ENCODE measurements at places on chromosomes 3 and 15.

DNA sequence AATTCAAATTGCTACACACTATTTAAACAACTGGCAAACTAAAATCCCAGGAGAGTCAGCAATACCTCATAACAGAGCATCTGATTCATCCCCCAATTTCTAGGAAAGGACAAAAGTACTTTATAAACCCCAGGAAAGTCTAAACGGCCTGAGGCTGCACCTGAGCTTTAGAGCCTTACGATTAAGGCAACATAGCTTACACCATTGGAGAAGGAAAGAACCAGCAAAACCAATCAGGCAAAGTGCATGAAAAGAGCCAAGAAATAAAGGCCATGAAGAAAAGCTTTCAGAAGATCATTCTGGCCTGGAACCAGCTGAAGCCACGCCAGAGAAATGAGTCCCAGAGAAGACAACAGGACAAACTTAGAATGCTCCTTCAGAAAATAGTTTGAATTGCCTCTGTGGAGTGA lies 48.1 kb downstream of the PTPN9 start:
- peak; percentile 52 for DNase-seq

DNA sequence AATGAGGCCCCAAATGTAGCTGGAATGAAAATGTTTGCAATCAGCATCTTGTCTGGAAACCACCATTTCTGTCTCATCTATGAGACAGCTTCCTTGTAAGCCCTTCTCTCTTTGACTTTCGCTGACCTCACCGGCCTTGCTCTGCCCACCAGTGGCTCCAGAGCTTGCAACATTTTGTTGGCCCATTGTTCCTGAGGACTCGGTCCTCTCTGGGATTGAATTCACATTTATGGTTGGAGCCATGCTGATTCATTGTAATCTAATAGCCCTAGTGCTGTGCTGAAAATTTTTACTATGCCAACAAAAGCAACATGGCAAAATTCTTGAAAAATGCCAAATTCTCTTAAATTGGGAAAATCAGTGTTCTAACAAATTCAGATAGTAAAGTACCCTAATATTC lies 37.2 kb downstream of the ABHD5 start:
- peak; percentile 3 for DNase-seq

- no peak for DNase-seq
These were observed 16.6 kb downstream of the ANKRD28 start for GRCh38 chr3:15781131-15781530.

DNA sequence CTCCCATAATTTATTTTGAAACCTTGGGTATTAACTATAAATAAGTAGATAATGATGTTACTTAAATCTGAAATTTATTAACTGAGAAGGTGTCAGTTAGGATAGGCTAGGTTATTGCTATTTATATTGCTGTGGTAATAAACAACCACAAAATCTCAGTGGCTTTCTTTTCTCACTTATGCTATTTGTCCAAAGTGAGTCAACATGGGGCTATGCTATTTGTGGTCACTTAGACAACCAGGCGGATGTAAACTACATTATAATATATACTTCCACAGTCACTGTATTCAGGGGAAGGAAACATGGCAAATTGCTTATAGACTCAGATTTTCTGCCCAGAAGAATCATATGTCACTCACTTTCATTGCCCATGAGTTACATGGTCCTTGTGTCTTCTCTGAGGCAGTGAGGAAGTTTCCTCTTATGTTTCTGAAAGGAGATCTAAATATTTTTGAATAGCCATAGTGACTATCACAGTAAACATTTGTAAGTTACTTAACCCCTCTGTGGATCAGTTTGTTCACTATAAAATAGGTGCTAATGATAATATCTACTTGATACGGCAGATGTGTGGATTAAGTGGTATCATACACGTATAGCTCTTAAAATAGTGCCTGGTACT lies 19.8 kb downstream of the HMG20A start:
- peak; percentile 48 for DNase-seq

DNA sequence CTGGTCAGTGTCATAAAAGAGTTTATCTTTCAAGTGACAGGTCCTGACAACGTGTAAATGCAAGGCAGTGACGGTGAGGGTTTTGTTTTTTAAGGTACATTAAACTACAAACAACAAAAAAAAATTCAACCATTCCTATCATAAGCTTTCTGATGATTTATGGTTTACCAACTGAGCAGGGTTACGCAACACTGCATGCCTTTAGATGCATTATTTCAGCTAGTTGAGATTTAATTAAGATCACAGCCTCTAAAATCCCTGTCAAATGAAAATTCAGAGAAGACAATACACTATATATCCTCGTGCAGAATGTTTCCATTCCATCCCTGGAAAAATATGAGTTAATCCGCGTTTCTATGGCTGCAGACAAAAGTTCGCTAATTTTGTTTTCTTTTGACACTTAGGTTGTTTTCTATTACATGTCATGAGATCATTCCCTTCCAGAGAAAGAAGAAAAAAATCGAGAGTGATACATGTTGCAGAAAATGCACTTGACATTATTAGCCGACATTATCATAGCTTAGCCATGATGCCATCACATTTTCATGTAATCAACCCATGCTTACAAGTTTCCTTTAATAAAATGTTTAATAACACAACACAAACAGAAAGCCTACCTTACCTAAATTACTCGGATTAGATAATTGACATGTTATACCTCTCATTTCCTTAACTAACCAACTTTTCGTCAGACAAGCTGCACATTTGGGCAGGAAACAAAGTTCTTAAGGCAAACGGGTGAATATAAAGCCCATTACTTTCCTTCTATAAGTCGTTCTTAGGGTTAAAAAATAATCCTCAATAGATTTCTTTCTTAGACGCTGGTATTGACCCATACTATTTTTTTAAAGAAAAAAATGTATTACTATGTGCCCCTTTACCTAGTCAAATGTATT lies 521.2 kb downstream of the FOXP1 start:
- DNase-seq: no peak

DNA sequence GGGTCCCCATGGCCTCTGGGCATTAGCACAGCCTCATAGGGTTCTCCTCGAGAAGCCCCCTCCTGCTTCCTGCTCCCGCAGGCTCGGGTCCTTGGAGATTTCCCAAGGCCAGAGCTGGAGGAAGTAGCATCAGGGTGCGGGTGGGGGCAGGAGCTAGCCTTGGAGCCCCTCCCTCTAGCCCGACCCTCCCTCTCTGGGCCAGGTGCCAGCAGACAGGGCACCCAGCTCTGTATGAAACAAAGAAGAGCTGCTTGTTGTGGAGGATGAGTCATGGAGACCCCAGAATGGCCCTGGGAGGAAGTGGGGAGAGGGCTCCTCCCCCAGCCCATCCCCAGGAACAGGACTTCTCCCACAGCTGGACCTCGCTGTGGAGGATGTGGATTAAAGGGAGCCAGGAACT lies 29.2 kb downstream of the EPHB3 start:
- DNase-seq: no peak

DNA sequence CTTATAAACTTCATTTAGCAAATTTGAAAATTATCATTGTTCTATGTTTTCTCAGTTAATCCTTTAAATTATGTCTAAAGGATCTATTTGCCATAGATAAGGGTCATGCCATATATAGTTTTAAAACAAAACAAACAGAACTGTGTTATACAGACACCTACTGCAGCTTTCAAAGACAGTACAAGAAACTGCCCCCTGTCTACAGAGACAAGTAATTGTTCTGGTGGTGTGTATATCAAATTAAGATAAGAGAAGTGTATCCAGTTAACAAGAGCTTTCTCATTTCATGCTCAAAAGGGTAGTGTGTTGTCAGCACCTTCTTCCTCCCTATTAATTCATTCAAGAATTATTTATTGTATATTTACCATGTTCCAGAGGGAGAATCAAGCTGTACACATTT lies 201.2 kb downstream of the FMN1 start:
- peak; percentile 11 for DNase-seq

DNA sequence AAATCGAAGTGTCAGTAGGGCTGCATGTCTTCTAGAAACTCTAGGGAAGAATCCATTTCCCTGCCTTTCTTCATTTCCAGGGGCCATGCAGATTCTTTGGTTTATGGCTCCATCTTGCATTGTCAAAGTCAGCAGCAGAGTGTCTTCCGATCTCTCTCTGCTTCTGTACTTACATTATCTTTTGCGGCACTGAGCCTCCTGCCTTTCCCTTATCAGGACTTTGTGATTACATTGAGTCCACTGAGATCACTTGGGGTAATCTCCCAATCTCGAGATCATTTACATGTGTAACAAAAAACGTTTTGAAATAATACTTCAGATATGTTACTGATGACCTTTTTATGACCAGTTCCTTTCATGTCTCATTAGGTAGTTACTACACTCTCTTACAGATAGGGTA lies 695.9 kb downstream of the NSUN3 start:
- no peak for DNase-seq

GRCh38 chr3:114115143-114115542 lies 58.6 kb downstream of the QTRT2 start:
- DNase-seq: peak; percentile 27

DNA sequence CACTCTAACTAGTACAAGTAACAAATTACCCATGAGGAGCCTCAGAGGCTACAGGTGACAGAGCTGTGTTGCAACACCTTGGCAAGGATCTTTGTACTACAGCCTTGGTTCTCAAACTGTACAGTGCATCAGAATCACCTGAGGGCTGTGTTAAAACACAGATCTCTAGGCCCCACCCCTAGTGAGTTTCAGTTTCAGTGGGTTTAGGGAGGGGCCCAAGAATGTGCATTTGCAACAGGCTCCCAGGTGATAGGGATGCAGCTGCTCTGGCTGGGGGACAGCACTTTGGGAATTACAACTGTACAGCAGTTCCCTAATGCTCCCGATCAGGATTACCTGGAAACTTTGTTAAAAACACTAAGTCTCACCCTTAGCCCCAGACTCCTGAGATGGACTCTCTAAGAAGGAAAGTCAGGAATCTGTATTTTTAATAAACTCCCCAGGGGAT lies 66.1 kb upstream of the NR2F2 start:
- no peak for DNase-seq

DNA sequence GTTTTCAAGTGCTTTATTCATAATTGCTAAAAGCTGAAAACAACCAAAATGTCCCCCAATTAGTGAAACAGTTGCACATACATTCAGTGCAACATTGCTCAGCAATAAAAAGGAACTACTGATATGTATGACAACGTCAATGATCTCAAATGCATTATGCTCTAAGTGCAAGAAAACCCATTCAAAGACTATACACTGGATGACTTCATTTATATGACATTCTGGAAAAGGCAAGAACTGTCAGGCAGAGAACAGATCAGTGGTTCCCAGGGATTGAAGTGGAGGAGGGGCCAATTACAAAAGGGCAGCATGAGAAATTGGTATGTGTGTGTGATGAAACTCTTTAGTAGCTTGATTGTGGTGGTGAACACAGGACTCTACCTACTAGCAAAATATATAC lies 585.6 kb downstream of the TBL1XR1 start:
- no peak for DNase-seq

GRCh38 chr15:74793135-74794028 lies 11.5 kb downstream of the CSK start:
- no peak for DNase-seq

DNA sequence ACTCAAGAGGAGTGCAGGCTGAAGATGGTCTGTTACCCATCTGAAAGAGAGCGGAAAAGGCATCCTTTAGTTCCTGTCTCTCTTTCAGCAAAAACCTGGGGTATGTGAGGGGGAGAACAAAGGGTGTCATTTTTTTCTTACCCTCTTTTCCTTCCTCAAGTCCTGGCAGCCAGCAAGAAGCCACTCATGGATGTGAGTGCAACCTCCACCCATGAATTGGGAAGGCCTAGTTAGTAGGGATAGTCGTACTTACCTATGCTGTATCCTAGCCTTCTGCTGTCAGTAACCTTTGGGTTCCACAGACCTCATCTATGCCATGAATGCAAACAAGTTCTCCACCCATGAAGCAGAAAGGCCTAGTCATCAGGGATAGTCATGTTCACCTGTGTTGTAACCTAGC lies 472.8 kb downstream of the ZIC1 start:
- DNase-seq: no peak

- no peak for DNase-seq
These were observed 7.6 kb downstream of the NR1D2 start for GRCh38 chr3:23952646-23953045.

DNA sequence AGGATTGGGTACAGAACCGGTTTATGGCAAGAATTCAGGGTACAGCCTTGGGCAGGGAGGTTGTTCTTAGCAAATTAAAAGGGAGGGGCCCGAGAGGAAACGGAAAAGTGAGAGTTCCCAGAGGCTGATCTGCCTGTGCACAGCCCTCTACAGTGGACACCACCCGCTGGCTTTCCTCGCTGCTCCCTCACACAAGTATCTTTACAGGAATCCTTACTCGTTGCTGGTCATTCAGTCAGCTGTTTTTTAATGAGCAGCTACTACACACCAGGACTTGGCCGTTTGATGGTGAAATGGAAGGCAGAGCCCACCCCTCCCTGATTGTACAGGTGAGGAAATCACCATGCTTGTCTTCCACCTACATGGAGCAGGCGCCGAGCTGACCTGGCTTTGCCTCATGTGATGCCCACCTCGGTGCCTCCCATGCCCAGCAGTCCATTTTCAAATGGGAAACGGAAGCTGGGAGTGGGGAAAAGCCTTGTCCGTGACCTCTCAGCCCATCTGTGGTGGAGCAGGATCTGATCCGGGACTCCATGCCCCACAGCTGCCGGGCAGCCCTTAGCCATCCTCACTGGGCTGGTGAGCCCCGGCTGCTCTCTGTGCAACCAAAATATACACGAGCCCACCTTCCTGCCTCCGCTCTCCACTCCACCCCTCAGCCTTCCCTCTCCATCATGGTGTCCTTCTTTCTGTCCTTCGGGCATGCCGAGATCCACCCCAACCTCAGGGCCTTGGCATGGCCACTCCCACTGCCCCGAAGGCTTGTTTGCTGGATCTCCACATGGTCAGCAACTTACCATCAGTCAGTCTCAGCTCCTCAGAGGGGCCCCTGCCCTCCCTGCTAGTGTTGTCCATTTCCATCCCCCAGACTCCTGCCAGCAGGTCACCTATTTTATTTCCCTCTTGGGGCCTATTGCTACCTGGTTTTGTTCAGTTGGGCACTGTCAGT lies 33.3 kb upstream of the FGD5 start:
- no peak for DNase-seq

DNA sequence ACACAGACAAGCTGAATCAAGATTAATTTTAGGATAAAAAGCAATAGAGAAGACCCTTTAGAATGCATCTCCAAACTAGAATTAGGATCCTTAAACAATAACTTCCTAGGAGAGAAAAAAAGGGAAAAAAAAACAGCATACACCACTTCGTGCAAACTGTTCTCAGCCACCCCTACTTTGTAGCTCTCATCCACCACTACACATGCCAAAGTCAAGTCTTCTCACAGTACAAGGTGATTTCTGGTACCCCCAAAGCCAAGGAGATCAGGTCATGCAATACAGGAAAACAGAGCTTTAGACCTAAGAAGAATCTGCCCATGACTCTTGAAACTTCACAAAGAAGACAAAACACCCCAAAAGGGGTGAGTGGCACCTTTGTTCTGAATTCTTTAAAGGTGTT lies 166.9 kb downstream of the SUCNR1 start:
- DNase-seq: no peak

GRCh38 chr15:78242128-78242527 lies 7.8 kb upstream of the ACSBG1 start:
- DNase-seq: no peak

- no peak for DNase-seq
These were observed 5.9 kb upstream of the ABHD10 start for GRCh38 chr3:111972891-111973290.

- DNase-seq: peak; percentile 87
These were observed at the start of gene LRRC15 for GRCh38 chr3:194369522-194370279. LRRC15 (minus strand) TSS chr3:194369743; CDS start chr3:194361043, 8,700 bp downstream.

Measured in AG08395 (cell line).